Aorta (tissue), 5 donors: ENCODE measurements at places on chromosomes 3 and 15. TPM values are rescaled to one million over a fixed set of nuclear protein-coding genes. Genes with fewer than 3 reads are reported as not detected.
A peak's percentile ranks its signal among the peaks of the same experiment; 100 is the strongest.

Gene CLDN16
- not detected for total RNA-seq

Gene PDE8A
- 71.1 TPM for total RNA-seq

Gene KPNA4
- 61.1 TPM for total RNA-seq

Gene ACVR2B
- total RNA-seq = 8.2 TPM

Gene REC114
- total RNA-seq = not detected

Gene RHOV
- total RNA-seq = 0.30 TPM

Gene GALNT15
- 113 TPM for total RNA-seq

Gene RCCD1
- 5.9 TPM for total RNA-seq

Gene P4HTM
- 22.0 TPM for total RNA-seq

GRCh38 chr3:197181741-197182140 is 116.7 kb downstream of the DLG1 start:
- no peaks in the 10 kb centered on the region for H3K27me3 ChIP-seq
- H3K27ac ChIP-seq = no peak overlapping the region
- no peaks in the 10 kb centered on the region for H3K36me3 ChIP-seq

DNA sequence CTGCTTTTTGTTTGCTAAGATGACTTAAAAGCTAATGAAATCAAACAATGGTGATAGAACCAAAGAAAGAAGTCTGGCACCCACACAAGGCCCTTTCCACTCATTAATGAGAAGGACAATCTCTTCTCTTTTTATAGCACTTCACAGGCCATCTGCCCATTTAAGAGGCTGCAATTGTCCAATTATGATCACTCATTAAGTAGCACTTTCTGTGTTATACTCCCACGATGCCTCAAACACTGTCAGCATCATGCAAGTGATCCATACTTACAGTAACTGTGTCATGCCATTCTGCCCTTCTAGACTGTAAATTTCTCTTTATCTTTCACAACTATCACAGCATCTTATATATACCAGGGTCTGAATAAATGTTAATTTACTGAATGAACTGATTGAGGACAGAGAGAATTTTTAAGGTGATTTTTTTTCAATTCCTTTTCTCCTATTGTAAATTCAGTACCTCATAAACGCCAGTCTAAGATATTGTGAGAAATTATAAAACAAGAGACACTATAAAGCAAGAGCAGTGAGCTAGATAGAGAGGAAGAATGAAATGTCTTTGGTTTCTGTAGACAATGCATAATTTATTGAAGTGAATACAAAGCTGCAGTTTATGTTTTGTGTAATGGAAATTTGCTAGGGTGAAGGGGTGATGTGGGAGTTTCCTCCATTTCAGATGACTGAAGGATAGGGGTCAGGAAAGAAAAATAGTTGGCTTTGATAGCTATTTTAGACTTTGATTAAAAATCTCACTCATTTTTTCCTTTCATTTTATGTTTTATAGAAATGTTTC is 17.3 kb downstream of the CD200 start:
- no peaks in the 10 kb centered on the region for H3K27me3 ChIP-seq
- H3K27ac ChIP-seq = no peak overlapping the region
- H3K4me3 ChIP-seq = no peak overlapping the region
- H3K36me3 ChIP-seq = peaks cover 15% of the 10 kb centered on the region
- DNase-seq = no peak

GRCh38 chr15:69661871-69662644 is 209.4 kb downstream of the RPLP1 start:
- no peaks in the 10 kb centered on the region for H3K4me1 ChIP-seq
- no peaks in the 10 kb centered on the region for H3K27me3 ChIP-seq
- H3K27ac ChIP-seq = no peak overlapping the region
- H3K4me3 ChIP-seq = no peak overlapping the region

GRCh38 chr3:177523067-177523675 is 325.9 kb upstream of the TBL1XR1 start:
- no peak for DNase-seq
- H3K27me3 ChIP-seq = no peaks in the 10 kb centered on the region
- no peak overlapping the region for H3K4me3 ChIP-seq
- H3K27ac ChIP-seq = no peak overlapping the region

DNA sequence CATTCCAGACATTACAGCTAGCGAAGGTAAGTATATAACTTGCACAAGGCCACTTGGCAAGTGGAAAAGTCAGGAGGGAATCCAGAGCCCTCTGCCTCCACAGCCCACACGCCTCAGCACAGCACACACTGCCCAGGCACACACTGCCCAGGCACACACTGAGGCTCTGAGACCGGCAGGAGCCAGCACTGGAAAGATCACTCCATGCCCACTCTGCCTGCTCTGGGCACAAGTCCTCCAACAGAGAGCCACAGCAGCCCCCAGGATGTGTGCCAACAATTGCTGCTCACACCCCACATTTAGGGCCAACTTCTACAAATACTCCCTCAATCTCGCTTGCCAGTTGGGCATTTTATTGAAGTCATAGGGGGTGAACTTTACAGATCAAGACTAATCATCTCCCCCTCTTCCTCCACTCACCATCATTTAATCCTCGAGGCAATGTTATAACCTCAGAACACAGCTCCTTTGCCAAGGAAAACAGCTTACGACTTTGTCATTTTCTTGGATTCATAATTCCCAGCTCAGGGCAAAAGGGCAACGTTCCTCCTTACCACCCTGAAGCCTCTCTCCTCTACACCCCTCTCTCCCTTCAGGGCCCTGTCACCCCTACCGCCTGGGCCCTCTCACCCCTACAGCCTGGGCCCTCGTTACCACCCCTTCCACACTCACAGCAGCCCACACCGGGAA is 53.0 kb upstream of the TPM1 start:
- H3K27me3 ChIP-seq = no peaks in the 10 kb centered on the region
- H3K4me1 ChIP-seq = no peaks in the 10 kb centered on the region
- H3K27ac ChIP-seq = peak overlapping the region; percentile 64
- no peak overlapping the region for H3K4me3 ChIP-seq

DNA sequence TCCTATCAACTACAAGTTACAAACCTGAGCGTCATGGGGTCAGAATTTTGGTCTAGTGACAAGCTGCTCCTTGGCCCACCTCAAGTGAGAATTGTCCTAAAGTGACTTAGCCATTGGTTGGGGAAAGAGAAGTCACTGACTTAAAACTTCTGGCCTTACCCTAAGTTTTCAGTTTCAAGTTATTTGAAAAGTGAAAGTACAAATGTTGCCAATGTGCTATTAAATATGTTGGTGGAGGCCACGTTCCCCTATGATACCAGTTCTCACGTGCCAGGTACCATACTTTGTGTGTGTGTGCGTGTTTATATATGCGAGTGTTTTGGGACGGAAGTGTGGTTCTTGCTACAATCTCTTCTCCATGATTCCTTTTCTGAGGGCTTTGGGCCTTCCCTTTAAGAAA is 22.6 kb upstream of the RASGRP1 start:
- DNase-seq = no peak
- H3K36me3 ChIP-seq = no peaks in the 10 kb centered on the region
- H3K27me3 ChIP-seq = no peaks in the 10 kb centered on the region
- no peaks in the 10 kb centered on the region for H3K4me1 ChIP-seq

- H3K27ac ChIP-seq = no peak overlapping the region
- no peak overlapping the region for H3K4me3 ChIP-seq
- H3K36me3 ChIP-seq = no peaks in the 10 kb centered on the region
Measured at GRCh38 chr3:164522073-164522763, 556.1 kb downstream of the SI start.

DNA sequence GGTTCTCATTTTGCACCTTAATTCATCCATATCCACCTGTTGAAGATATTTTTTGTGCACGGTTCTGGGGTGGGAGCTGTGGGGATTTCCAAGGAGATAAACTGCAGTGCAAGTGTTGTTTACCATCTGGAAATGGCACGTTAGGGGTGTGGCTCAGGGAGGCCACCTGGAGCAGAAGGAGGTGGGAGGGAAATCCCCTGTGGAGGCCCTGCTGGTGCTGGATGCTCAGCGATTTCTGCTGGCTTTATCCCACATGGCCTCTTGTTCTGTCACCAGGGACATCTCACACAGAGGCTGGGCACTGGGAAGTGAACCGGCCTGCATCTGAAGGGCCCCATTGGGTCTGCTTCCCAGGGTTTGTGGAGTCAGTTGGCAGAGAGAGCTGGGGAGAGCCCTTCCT is 24.3 kb downstream of the TRPM1 start:
- H3K27ac ChIP-seq = no peak overlapping the region
- no peak for DNase-seq
- no peaks in the 10 kb centered on the region for H3K4me1 ChIP-seq
- no peak overlapping the region for H3K4me3 ChIP-seq

- no peaks in the 10 kb centered on the region for H3K4me1 ChIP-seq
- H3K4me3 ChIP-seq = no peak overlapping the region
- no peaks in the 10 kb centered on the region for H3K36me3 ChIP-seq
Measured at GRCh38 chr3:108642526-108642925, 53.0 kb downstream of the DZIP3 start.

GRCh38 chr3:15096046-15096445 is 2.9 kb downstream of the RBSN start:
- no peak overlapping the region for H3K4me3 ChIP-seq
- no peak overlapping the region for H3K27ac ChIP-seq
- peaks cover 4% of the 10 kb centered on the region for H3K36me3 ChIP-seq
- no peaks in the 10 kb centered on the region for H3K4me1 ChIP-seq
- no peaks in the 10 kb centered on the region for H3K27me3 ChIP-seq

DNA sequence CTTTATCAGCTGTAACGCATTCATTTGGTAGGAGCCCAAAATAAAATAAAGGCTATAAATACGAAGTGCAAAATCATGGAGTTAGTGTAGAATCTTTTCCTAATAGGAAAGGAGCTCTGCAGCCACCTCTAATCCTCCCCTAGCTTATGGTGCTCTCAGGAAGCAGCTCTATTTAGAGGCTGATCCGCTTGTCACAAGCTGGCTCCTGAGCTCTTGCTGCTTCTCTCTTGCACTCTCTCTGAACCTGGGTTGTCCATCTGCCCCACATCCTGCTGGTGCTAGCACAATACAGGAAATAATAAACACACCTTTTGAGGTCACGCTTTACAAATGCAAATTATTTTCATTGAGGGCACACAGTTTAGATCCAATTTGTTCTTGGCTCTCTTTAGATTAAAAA is 37.3 kb upstream of the BFSP2 start:
- H3K27me3 ChIP-seq = no peaks in the 10 kb centered on the region
- no peak overlapping the region for H3K4me3 ChIP-seq
- no peak for DNase-seq
- H3K27ac ChIP-seq = no peak overlapping the region
- no peaks in the 10 kb centered on the region for H3K4me1 ChIP-seq

- no peak overlapping the region for H3K4me3 ChIP-seq
- DNase-seq = no peak
- H3K27me3 ChIP-seq = no peaks in the 10 kb centered on the region
- no peak overlapping the region for H3K27ac ChIP-seq
- no peaks in the 10 kb centered on the region for H3K4me1 ChIP-seq
- no peaks in the 10 kb centered on the region for H3K36me3 ChIP-seq
Measured at GRCh38 chr3:15384510-15385237, 42.7 kb downstream of the METTL6 start.

DNA sequence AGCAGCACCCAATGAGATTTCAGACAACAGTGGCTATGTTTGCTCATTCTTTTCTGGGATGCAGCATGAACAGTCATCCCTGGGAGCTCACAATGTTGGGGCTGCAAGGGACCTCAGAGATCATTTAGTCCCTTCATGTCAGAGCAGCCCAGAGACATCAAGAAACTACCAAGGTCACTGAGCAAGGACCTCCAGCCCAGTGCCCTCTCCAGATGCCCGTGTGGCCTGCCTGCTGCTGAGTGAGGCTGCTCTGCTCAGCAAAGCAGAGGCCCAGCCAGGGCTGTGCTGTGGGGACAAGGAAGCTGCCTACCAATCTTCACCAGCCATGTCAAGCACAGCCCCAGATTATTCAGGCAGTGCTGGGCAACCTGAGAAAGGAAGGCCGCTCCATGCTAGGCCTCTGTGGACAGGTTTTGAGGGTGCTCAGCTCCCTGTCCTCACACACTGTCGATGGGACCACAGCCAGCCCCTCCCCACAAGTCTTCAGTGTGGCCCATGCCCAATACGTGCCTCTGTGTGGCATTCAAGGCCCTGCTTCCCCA is 99.7 kb downstream of the DAPK2 start:
- DNase-seq = no peak
- H3K4me1 ChIP-seq = no peaks in the 10 kb centered on the region
- no peak overlapping the region for H3K27ac ChIP-seq
- no peak overlapping the region for H3K4me3 ChIP-seq

GRCh38 chr3:107117922-107118536 is 259.2 kb upstream of the CCDC54 start:
- no peak overlapping the region for H3K4me3 ChIP-seq
- no peaks in the 10 kb centered on the region for H3K27me3 ChIP-seq
- no peaks in the 10 kb centered on the region for H3K4me1 ChIP-seq
- H3K27ac ChIP-seq = no peak overlapping the region
- DNase-seq = no peak

DNA sequence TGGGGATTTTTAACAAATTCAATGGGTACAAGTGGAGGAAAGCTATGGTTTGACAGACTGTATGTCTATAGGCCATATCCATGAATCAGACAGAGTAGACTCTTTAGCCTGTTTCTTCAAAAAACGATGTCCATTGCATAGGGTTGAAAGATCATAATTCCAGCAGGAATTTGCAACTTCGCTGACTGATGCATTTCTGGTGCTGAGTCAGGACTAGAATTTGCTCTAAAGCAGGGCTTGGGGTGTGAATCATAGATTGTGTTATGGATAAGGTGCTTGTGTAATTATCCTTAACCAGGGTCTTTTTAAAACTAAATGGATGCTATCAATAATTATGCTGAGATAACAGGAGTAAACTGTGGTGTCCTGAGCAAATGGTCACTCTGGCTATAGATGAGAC is 200.4 kb upstream of the TBC1D5 start:
- H3K27ac ChIP-seq = no peak overlapping the region
- no peak overlapping the region for H3K4me3 ChIP-seq
- no peak for DNase-seq
- no peaks in the 10 kb centered on the region for H3K27me3 ChIP-seq

GRCh38 chr3:2680236-2680635 is 429.9 kb downstream of the IL5RA start:
- no peaks in the 10 kb centered on the region for H3K4me1 ChIP-seq
- DNase-seq = no peak
- H3K27ac ChIP-seq = no peak overlapping the region
- H3K27me3 ChIP-seq = no peaks in the 10 kb centered on the region
- H3K36me3 ChIP-seq = no peaks in the 10 kb centered on the region

- H3K4me1 ChIP-seq = no peaks in the 10 kb centered on the region
- no peaks in the 10 kb centered on the region for H3K36me3 ChIP-seq
- no peak overlapping the region for H3K4me3 ChIP-seq
- H3K27me3 ChIP-seq = no peaks in the 10 kb centered on the region
- DNase-seq = no peak
- H3K27ac ChIP-seq = no peak overlapping the region
Measured at GRCh38 chr15:36415643-36416042, 163.8 kb upstream of the CDIN1 start.
